Calu3 (cell line): ENCODE measurements at places on chromosomes 1 and 21.

DNA sequence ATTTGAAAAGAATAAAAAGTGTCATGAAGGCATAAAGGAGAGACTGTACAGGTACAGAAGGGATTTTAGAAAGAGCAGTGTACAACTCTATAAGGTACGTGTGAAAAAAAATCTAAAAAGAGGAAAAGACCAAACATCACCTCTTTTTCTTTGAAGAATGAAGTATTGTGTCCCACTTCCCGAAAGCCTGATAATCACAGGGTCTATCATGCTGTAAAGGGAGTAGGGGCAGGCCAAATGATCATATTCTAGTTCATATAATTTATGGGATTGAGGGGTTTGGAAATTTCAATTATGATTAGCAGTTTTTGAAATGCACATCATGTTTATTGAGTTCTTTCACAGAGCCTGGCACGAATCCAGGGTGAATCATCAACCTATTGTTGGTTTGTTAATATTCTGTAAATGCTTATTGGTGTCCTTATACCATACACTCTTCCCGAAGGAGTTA, 910 bp upstream of the RERE start:
- DNase-seq: peak; percentile 55

GRCh38 chr1:71831646-71832045, 450.7 kb downstream of the NEGR1 start:
- DNase-seq: no peak

DNA sequence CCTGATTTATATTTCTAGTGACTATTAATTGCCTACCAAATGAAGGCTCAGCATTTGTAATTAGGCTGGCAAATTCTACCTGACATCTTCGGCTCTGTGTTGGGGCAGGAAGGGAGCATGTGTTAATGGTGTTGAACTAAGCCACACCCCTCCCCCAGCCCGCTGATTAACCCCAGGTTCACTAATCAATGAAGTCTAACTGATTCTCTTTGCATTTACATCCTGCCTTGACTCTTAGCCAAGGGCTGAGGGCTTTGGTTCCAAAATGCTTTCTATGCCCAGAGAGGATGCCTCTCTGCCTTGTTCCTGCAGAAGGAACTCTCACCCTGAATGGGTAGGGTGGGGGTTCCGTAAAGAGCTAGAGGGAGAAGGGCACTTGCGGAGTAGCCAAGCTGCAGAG, 393.1 kb downstream of the CAMTA1 start:
- DNase-seq: no peak

DNA sequence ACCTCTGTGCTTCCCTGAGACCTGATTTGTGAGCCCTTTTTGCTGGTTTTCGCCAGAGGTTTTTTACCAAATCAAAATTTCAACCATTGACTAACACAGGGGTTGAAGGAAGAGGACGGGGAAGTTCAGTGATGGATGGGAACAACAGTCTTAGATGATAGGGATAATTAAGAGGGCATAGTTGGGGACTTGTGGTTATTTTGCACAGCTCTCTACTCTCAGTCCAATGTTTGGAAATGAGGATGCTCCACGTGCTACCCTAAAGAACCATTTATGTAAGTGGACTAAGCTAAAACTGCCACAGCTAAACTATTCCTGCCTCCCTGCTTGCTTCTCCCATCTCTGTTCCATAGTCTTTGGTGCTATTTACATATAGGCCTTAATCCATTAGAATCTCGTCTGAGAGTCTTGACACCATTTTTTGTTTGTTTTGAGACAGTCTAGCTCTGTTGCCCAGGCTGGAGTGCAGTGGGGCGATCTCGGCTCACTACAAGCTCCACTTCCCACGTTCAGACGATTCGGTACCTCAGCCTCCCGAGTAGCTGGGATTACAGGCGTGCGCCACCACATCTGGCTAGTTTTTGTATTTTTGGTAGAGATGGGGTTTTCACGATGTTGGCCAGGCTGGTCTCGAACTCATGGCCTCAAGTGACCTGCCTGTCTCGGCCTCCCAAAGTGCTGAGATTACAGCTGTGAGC, 684 bp upstream of the MCL1 start:
- no peak for DNase-seq

GRCh38 chr1:2403273-2403672, 9.1 kb downstream of the PEX10 start:
- no peak for DNase-seq

GRCh38 chr1:198246337-198246736, 89.5 kb downstream of the NEK7 start:
- no peak for DNase-seq

- peak; percentile 85 for DNase-seq
Observed at GRCh38 chr1:46180082-46180616, 3.9 kb upstream of the P3R3URF start.

DNA sequence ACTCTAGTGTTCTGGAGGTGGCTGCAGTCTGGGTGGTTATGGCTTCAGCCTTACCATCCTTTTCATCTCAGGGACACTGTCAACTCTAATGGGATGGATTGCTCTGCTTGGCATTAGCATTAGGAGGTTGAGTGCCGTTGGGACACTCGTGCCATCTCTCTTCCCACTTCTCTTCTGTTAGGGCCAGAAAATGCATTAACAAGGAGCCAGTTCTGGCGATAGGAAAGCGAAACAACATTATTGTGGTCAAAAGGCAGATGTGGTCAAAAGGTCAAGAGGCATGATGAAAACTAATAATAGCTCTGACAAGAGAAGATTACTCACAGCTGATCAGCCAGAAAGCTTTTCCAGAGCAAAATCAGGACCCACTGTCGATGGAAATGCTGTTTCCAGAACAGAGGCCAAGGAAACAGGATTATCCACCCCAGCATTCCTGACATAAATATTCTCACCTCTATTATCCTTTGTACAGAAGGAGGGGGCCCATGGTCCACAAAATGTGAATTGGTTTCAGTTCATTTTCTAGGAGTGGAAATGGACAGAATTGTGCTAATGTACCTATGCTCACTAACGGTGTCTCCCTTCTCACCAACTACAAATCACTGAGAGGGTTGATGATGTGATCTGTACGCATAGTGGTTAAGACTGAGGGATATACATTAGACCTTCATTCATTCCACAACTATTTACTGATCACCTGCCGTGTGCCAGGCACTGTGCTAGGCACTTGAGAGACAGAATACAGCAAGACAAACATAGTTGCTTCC, 72.0 kb downstream of the ST6GALNAC5 start:
- no peak for DNase-seq

GRCh38 chr1:33563699-33564098, 91.3 kb downstream of the ZSCAN20 start:
- DNase-seq: no peak
